ENCODE measurements at places on chromosomes 5 and 9.

DNA sequence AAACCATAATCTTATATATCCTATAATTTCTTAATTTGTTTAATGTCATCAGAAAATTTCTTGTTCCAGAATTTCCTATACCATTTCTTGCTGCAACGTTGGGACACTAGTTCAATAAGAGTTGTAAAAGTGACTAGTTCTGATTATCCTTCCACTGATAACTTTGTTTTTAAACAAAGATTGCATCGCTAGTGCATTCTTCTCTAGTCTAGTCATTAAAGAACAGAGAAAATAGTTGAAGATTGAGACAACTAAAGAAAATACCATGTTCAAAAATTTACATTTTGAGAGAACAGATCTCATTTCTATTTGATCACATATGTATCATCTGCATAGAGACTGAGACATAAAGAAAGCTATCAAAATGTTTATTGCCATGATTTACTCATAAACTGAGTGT, 1888.2 kb downstream of the EFNA5 start:
- no peak for DNase-seq

DNA sequence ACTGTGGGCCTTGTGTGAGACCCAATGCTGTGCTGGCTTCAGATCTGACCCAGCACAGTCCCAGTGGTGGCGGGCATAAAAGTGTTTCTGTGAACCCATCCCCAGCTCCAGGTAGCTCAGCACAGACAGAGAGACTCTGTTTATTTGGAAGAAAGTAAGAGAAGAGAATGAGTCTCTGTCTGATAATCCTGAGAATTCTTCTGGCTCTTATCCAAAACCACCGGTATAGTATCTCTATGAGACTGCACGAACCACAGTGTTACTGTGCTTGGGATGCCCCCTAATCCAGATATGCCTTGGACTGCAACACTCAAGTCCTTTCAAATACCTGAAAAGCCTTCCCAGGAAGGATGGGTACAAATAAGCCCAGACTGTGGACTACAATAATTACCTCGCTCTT, 1660.8 kb upstream of the ACO1 start:
- DNase-seq = no peak

GRCh38 chr9:69660304-69660703, 11.9 kb downstream of the APBA1 start:
- DNase-seq = no peak

DNA sequence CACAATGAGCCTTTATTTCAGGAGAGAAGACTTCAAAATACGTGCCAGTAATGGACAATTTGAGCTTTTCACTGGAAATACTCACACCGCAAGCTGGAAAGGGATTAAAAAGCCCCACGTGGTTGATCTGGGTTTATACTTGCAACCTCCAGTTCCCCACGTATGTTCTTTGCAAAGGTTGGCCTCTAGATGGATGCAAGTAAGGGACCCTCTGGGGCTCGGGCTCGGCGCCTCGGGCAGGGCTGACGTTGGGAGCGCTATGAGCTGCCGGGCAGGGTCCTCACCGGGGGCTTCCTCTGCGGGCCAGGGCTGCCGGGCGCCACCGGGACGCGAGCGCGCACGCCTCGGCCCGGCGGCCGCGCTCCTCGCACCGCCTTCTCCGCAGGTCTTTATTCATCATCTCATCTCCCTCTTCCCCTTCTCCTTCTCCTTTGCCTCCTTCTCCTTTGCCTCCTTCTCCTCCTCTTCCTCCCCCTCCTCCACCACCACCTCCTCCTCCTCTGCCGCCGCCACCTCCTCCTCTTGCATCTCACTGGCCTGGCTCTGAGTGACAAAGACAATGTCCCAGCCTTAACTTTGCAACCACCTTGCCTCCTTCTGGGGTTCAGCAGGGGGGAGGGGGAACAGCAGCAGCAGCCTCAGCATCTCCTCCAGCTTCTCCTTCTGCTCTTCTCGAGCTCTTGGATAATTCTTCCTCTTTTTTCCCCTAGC, 701 bp upstream of the ZNF462 start:
- DNase-seq = no peak

DNA sequence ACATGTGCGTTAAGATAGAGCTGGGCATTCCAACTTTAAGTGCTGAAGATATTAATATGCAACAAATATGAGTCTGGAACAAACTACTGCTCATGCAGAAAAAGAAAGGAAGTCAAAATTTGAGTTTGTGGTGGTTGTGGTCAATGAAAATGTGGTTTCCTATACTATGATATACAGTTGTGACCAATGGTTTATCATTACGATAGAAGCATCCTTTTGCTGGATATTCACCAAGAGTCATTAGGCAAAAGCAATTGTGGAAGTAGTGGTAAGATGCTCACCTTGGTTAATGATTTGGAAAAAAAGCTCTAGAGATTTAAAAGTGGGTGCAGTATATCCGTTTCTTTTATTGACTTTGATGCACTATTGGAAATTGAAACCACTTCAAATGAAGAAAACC, 1007.0 kb downstream of the NR2F1-AS1 start:
- no peak for DNase-seq

DNA sequence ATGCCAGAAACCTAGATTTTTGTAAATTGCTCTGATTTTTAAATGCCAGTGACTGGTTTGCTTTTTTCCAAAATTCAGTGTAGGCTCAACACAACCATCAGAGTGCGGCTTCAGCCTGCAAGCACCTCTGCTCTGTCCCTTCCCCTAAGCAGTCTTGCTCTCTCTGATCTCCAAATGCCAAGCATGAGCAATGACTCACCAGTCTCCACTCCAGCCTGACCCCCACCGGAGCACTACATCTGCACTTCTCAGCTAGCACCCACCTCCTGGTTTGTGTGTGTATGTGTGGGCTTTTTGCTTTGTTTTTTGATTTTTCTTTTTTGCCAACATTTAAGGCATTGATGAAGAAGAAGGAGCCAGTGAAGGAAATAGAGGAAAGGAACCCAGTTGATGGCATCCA, 61.4 kb upstream of the ADRA1B start:
- DNase-seq = no peak

GRCh38 chr9:113416149-113416721, 5.7 kb downstream of the C9orf43 start:
- no peak for DNase-seq

- DNase-seq = no peak
Measured at GRCh38 chr5:134095887-134096589, 18.4 kb upstream of the TCF7 start.

- no peak for DNase-seq
Measured at GRCh38 chr5:126732716-126733115, 44.2 kb upstream of the LMNB1 start.

GRCh38 chr5:129358069-129358468, 102.0 kb upstream of the ADAMTS19 start:
- DNase-seq = no peak

Measured in stimulated activated CD8-positive, alpha-beta memory T cell treated with anti-CD3 and anti-CD28 coated beads, Interleukin-12 subunit alpha, Interleukin-12 subunit beta, amount 100 ng/mL, for 1 hour (primary cell).